ENCODE measurements at places on chromosomes 5 and 9.

- DNase-seq, result no peak
Measured at GRCh38 chr5:150500328-150500841, 7.5 kb upstream of the NDST1 start.

DNA sequence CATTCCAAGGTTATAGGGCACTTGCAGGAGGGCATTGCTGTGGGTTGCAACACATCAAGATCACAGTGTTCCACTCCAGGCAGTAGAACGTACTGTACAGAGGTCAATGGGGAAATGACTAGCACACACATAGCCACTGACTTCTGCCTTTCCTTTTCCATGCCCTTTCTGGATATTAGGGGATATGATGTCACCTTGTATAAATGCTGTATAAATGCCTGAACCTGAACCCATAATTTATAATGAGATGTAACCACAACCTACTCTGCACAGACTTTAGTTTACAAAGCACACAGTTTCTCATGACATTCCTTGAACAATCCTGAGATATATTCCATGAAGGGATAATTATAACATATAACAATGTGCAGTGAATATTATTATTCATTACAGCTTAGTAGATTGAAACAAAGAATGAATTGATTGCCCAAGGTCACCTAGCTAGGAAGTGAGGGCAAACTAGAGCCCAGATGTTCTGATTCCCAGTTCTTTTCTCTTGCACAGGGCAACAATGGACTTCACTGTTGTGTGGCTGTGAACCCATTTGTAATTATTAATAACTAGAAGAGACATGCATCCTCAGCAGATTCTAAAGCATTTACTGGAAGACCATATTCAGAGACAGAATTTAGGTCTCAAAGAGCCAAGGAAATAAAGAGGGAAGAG is 5.6 kb upstream of the ABLIM3 start:
- DNase-seq, result no peak

- no peak for DNase-seq
Measured at GRCh38 chr9:37336150-37336549, 86.3 kb upstream of the GRHPR start.

DNA sequence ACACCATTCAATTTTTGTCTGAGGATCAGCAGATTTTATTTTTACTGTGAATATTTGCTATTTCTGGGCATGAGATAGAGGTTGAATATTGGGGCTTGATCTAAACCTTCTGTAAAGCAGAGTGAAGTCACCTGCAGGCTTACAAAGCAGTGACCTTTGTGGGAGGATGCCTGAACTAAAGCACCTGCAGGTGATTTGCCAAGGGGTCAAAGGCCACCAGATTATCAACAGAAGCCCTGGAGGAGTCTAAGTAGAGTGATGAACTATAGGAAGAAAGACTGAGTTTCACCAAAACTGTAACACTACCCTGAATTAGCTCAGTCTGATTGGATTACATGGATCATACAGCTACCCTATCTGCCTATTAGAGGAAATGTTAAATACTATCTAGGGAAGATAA is 144.3 kb upstream of the PRLR start:
- DNase-seq, result no peak

GRCh38 chr5:131523500-131524185 is 111.4 kb downstream of the RAPGEF6 start:
- DNase-seq, result no peak

GRCh38 chr5:139839232-139839815 is 43.7 kb downstream of the PSD2 start:
- no peak for DNase-seq

DNA sequence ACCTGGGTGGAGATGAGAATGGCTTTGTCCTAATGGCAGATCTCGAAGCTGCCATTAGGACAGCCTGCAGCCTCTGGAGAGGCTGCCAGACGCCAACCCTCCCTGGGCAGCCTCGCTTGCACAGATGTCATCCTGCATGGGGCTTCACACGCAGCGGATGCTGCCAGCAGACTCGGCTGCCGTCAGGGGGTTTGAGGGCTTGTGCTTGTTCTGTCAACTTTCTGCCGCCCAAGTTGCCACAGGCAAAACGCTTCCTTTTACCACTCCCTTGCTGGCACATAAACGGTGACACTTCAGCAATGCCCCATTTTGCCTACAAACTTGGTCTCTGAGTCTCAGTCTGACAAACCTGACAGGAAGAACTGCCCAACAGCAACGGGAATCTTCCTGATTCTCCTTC is 24.7 kb downstream of the DAP start:
- no peak for DNase-seq

GRCh38 chr9:83699615-83700014 is 8.1 kb downstream of the UBQLN1 start:
- DNase-seq, result no peak

- DNase-seq, result no peak
Measured at GRCh38 chr9:93585695-93586094, 9.3 kb downstream of the PHF2 start.

DNA sequence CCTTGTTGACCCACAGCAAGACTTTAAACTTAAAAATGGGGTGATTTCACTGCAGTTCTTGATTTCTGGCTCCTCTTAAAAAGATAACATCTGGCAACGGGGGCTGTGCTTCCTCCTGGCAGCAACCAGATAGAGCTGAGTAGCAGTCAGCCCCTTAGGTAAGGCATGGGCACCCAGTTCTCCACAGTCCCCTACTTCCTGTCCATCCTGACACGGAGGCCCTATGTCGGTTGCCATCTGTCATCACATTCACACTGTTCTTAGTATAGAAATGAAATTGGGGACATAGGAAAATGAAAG is 11.7 kb downstream of the CD74 start:
- DNase-seq, result no peak

DNA sequence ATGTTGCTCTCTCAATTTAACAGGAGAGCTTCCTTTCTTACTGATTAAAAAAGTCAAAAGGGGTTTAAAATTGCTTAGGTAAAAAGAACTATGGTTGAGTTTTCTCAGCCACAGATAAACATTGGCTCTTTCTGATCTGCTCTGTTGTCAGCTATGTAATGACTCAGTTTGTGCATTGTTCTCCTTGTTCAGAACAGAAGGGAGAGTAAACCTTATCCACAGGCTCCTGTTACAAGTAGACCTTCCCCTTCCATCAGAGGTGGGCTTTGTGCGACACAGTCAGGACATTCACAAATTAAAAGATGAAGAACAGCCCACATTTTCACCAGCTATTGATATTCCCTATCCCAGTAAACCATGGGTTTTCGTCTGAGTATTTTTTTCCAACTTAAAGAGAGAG is 236.3 kb upstream of the SEMA6A start:
- DNase-seq, result no peak

DNA sequence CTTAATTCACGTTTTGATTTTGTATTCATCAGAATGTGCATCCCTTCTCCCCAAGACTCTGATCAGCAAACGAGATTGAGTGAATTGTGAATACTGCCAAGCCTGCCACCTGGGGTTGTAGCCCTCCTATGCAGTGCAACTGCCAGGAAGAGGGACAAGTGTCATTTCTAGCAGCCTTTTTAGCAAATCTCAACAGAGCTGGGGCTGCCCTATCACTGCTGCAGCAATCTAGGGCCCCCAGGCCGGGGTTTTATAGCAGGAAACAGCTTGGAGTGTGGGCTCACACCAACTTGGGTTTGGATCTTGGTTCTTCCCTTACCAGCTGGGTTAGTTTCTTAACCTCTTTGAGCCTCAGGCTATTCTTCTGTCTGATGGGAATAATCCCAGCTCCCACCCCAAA is 4.0 kb downstream of the CSF1R start:
- DNase-seq, result no peak

GRCh38 chr9:76630916-76631315 is 133.3 kb upstream of the PCA3 start:
- DNase-seq, result no peak

- no peak for DNase-seq
Measured at GRCh38 chr9:77820293-77820954, 172.3 kb upstream of the GNA14 start.

DNA sequence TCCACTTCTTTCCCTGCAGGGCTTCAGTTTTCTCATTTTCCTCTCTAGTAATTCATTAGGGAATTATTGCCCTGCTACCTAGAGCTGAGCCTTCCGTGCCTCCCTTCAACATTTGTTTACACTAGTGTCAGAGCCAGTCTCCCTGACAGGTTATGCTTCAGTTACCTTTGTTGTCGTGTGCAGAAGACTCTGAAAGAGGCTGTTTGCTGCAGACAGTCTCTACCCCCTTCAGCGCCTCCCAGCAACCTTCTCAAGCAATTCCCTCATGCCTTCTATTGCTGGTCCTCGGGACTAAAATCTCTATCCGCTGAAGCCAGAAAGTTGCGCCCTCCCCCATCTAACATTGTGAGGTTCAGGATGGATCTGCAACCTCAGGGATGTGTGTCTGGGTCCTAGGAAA is 12.8 kb downstream of the RALGPS1 start:
- no peak for DNase-seq

- DNase-seq, result peak; percentile 19
Measured at GRCh38 chr9:37464426-37465248, 613 bp downstream of the ZBTB5 start.

GRCh38 chr5:158406884-158407823 is 548.2 kb upstream of the CLINT1 start:
- DNase-seq, result no peak

DNA sequence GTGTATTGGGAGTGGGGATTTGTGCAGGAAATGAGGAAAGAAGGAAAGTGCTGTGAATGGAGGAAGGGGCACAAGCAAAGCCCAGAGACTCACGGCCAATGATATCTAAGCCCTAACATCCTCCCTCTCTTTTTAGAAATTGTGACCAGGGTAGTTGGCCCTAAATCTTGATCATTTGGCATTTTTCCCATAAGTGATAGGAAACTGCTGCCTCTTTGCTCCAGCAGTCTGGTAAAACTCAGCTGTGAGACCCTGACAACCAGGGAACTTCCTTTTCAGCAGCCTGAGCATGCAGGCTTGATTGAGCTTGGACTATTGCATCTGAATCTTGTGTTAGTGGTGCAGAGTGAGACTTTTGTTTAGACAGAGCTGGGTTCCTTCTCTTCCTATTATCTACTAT is 9.6 kb upstream of the ADRB2 start:
- no peak for DNase-seq

DNA sequence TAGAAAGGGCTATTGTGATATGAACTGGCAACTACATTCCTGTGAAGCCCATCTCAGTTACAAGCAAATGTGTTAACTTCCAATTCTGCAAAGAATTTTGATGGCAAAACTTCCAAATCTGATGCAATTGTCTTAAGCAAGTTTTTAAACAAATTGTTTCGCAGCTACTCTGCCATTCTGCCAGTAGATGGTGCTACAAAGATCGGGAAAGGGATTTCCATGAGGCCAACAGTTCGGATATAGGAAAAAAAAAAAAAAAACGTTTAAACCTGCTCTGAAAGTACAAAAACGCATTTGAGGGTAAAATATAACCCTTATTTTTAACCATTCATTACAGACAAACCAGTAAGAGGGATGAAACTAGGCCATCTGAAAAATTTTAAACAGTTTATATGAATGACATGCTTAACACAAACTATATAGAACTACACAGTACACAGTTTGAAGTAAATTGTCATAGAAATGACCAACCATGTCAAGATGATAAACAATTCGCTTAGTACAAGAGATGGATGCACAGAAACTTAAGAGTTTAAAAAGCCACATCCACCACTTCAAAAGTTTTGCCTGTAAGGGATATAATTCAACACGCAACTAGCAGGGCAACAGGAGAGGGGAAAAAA is 2.2 kb downstream of the HNRNPA0 start:
- DNase-seq, result no peak

GRCh38 chr9:137461663-137462395 is 2.7 kb upstream of the NSMF start:
- peak; percentile 58 for DNase-seq

- DNase-seq, result no peak
Measured at GRCh38 chr5:103098993-103099392, 20.9 kb downstream of the GIN1 start.

DNA sequence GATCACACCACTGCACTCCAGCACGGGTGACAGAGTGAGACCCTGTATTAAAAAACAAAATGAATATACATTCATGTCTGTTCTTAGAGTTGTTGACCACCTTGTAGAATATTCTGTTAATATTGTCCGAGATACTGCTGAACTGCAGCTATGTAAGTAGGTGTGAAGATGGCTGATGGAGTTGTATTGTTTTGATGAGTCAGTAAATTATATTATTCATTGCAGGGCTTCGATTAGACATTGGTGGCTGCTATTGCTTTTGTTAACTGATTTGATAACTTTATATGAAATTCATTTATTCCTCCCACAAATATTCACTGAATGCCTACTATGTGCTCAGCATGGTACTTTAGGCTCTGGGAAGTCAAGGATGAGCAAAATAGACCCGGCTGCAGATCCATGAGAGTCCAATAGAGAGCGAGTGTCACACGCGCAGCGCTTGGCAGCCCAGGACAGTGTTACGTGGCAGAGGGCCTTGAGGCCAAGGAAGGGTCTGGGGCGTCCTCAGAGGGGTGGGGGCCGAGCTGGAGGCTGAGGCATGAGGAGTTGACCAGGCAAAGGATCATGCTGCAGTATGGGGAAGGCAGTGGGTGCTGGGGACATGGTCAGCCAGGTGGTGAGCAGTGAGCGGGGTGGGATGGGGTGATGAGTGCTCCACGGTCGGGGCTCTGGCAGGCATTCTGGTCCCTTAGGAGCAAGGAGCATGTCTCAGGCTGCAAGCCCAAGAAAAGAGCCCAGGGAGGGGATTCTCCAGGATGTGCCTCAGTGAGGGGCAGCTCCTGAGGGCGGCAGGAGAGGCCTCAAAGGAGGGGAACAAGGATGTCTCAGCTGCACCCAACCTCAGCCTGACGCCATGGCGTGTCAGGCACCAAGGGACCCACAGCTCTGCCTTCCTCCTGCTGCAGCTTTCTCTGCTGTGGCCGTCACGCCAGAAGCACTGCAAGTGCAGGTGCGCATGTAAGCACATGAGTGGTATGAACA is 243.5 kb downstream of the GADD45G start:
- DNase-seq, result no peak

- DNase-seq, result no peak
Measured at GRCh38 chr9:121454972-121455371, 44.7 kb downstream of the GGTA1 start.

GRCh38 chr9:114691046-114691955 is 9.3 kb upstream of the TEX48 start:
- peak; percentile 19 for DNase-seq

GRCh38 chr5:61824396-61824795 is 481.6 kb upstream of the KIF2A start:
- DNase-seq, result no peak

DNA sequence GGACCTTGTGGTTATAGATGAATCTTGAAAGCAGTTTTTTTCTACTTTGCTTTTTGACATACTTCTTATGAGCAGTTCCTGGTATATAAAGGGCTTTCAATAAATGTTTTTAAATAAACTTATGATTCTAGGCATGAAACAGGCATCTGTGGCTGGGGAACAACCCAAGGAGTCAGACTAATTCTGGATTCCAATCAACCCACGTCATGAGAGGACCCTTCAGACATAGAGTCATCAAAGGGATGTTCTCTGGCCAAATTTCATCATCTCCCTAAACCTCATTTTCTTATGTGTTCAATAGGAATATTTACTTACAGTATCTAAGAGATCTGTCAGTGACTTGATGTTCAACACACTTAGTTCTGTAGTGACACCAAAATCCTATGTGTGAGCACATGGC is 243.8 kb upstream of the ZNF462 start:
- no peak for DNase-seq
